ENCODE measurements at places on chromosomes 6 and 20.

GRCh38 chr6:161951126-161951525 is 677.3 kb upstream of the AGPAT4 start:
- no peak for DNase-seq

GRCh38 chr6:125124049-125124669 is 29.4 kb upstream of the TPD52L1 start:
- DNase-seq: no peak

GRCh38 chr6:93789532-93789931 is 370.2 kb upstream of the EPHA7 start:
- no peak for DNase-seq

GRCh38 chr20:956330-956951 is 40.3 kb upstream of the ANGPT4 start:
- DNase-seq: peak; percentile 29

GRCh38 chr20:60540591-60540990 is 582.4 kb downstream of the CDH26 start:
- no peak for DNase-seq

DNA sequence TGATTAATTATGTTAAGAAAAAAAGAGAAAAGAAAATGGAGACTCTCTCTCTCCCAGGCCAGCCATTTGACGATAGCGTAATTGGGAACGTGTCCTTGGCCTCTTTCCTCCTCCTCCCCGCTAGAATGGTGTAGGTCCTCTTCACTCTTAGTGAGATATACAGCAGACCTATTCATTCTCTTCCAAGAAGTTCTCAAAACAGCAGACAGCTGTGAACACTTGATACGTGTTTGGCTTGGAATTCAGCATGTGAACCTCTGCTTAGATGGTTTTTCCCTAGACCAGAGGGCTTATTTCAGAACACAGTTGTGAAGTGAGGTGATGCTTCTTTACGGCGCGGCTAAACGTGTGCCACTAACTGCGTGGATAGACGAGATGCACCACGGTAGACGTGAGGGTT is 32.6 kb upstream of the TULP4 start:
- DNase-seq: no peak

DNA sequence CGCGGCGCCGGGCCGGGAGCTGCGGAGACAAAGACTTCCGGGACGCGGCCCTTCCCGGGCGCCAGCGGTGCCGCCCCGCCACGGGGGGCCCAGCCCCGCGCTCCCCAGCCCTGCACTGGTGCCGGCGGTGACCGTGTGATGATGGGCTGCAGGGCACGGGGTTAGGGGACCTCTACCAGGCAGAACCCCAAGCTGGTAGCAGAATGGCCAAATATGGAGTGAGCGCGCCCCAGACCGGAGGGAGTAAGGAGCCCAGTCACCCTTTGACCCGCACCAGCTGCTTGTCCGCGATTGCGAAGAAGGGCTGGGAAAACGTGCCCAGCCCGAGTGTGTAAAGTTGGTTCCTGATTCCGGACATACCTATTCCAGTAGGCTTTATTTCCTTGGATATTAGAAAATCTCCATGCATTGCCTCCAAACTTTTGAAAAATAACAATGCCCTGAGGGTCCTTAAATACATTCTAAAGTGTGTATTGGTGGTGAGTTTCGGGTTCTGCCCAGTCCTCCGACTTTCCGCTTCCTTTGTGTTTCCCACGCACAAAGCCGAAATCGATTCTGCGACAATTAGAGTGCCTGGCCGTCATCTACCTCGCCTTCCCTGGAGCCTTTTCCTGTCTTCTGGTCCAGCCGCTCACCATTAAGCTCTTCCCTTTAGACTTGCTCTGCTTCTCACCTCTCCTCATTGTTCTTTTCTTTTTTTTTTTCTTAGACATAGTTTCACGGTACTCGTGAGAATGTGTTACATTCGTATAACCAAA is 1.1 kb downstream of the ABRACL start:
- peak; percentile 86 for DNase-seq

- DNase-seq: no peak
Observed at GRCh38 chr6:137724495-137725211, 142.4 kb upstream of the TNFAIP3 start.

- no peak for DNase-seq
Observed at GRCh38 chr20:52075400-52075799, 116.2 kb downstream of the ZFP64 start.

DNA sequence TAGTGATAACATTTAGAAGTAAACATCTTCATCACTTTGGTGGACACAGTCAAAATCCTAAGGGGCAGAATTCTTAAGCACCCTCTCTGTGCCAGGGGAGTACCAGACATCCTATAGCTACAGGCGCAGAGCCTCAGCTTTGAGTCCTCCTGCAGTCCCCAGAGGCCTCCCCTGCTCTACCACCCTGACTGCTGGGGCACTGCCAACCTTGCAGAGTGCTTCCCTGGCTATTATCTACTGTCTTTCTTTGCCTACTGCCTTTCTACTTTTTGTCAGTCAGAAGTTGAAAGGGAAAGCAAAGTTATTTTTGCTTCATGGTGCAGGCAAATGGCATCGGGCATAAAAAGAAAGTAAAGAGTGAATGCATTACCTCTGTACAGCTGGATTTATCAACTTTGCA is 80.1 kb downstream of the AIG1 start:
- DNase-seq: no peak

DNA sequence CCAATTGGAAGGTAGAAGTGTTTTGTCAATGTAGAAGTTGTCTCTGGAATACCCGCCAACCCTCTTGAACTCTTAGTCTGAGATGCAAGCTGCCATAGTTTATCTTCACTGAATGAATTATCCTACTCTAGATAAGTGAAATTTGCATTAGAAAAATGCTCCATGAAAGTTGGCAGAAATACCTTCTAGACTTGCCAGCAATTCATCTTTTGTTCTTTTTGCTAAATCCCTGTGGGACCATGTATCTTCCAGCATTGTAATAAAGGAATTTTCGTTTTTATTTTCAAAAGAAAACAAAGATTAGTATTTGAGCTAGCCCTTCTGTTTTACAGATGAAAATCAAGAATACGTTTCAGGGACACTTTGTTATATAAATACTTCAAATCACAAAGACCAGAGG is 244.2 kb downstream of the CBLN4 start:
- no peak for DNase-seq

- no peak for DNase-seq
Observed at GRCh38 chr6:54118117-54118516, 6.9 kb downstream of the MLIP start.

DNA sequence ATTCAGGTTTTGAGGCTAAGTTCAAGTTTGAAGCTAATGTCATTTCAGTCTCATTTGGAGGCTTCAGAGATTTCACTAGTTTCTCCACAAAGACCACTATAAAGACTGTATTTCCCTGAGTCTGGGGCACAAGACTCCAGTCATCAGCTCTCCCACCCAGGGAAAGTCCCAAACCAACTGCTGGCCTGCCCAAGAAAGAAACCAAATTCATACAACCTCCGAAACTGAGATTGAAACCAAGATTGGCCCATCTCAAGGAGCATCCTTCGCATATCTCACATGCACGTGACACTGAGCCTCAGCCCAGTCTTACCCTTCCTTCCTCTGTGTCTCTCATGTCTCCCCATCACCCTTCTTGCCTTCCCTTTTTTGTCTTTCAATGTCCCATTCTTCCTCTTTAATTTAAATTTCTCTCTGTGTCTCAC is 3.5 kb upstream of the LTA start:
- no peak for DNase-seq

GRCh38 chr6:138963531-138963930 is 24.5 kb downstream of the REPS1 start:
- no peak for DNase-seq

DNA sequence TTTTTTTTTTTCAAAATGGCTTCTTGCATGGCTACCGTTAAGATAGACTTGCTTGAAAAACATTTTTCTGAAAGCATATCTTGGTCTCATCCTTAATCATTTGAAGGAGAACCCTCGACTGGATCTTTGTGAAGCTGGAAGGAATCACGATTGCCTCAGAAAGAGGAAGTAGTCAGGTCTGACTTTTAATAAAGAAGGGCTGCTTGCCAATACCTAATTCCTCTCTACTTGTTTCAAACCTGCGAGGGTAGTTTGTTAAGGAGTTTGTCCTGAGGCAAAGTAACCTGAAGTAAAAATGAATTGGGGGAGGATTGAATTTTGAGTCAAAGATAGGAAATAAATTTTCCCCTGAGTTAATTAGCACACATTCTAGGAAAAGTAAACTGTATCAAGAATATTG is 288.1 kb upstream of the MAP3K7 start:
- DNase-seq: no peak

DNA sequence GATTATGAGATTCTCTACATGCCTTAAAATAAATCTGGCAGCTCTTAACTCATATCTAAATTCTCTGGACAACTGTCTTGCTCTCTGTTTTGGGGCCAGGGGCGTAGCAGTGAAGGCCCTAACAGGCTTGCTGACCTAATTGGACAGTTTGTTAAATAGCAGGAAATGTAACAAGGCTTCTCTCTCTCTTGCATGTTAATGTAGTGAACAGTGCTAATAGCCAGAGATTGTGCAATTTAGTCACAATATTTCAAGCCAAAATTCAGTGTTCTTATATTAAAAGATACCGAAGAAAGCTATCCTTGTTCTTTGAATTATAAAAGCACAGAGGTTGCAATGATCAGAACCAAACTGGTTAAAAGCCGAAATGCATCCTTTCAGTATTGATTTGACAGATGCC is 3.0 kb downstream of the PPP1R3D start:
- no peak for DNase-seq

GRCh38 chr20:5927749-5928462 is 22.4 kb downstream of the TRMT6 start:
- DNase-seq: no peak
